A549 (cell line): ENCODE measurements at places on chromosomes 5 and 9. TPM values are rescaled to one million over a fixed set of nuclear protein-coding genes. Genes with fewer than 3 reads are reported as not detected.

DNA sequence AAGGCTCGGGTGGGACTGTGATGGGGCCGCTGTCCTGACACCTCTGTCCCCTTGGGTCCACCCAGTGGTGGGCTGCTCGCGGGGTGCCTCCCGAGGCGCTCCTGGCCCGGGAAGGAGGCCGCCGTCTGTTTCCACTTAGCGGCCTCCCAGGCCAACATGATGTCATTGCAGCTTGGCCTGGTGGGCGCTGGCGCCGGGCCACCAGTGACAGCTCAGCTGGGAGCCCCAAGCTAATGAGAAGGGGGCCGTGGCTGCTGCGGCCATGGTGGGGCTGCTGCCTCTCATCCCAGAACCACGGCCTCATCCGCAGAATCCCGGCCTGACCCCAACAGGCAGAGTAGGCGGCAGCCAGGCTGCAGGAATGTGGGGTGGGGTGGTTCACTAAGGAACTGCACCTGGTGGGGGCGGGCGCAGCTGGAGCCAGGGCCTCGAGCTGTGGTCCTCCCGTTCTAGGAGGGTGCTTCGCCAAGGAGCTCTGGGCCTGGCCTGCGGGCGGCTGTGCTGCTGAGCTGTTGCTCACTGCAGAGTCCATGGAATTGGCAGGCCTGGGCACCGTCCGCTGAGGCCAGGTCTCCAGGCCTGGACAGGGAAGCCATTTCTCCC, 123.5 kb upstream of the COL5A1 start:
- no peak for DNase-seq

DNA sequence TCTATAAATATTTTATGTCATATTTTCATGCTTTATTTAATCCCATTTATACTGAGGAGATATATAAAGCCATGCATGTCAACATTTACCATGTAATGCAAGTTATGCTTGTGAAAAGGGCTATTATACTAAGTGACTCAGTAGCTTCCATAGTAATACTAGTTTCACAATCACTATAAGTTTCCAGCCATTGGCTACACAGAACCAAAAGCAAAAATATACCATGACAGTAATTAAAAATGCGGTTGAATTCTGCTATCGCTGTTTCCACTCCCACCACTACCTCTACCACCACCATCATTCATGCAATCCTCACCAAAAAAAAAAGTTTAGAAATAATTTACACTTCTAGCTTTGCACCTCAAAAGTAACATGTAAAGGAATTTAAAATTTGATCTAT, 60.2 kb downstream of the MLLT3 start:
- DNase-seq = no peak

GRCh38 chr9:35611230-35611797, 6.3 kb downstream of the TESK1 start:
- DNase-seq = peak; percentile 64

- DNase-seq = peak; percentile 42
Measured at GRCh38 chr9:108869092-108869725, 7.1 kb downstream of the ACTL7A start.

GRCh38 chr5:132086277-132086794, 12.7 kb downstream of the CSF2 start:
- peak; percentile 30 for DNase-seq

- no peak for DNase-seq
Measured at GRCh38 chr5:135076051-135076491, 42.0 kb upstream of the PITX1 start.

DNA sequence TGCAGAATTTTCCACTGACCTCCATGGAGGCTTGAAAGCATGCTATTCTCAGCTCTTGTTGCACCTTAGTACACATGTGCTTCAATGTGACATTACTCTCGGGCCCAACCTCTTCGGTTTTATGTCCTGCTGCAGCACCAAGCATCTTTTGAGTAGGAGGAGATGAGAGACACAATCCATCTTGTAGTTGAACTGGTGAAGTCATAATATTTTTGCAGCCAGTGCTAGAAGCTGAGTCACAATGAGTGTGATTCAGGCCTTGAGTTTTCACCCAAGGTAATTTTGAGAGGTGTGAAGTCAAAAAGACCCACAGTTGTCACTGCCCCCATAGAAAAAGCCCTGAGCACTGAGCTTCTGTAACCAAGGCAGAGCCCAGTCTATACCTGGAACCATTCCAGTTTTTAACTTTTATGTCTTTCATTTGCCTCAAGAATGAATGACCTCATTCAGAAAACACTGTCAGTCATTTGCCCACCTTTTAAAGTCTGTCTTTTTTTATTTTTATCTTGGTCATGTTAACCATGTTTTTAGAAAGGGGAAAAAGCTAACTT, 117.7 kb downstream of the ZNF462 start:
- no peak for DNase-seq

Gene RNF208
- 1.0 to 1.7 TPM (median 1.7 TPM) in 3 replicates for polyA plus RNA-seq

Gene IFNA14
- polyA plus RNA-seq = not detected in 3 replicates
